Right ventricle myocardium superior (tissue), 1 donor: ENCODE measurements at places on chromosomes 11 and 22.

GRCh38 chr11:126736682-126737572 is 263.6 kb downstream of the KIRREL3 start:
- DNase-seq: no peak

- peak; percentile 27 for DNase-seq
Observed at GRCh38 chr11:75797116-75797515, 17.9 kb upstream of the UVRAG start.

- DNase-seq: no peak
Observed at GRCh38 chr22:19571995-19572394, 47.8 kb upstream of the CLDN5 start.

DNA sequence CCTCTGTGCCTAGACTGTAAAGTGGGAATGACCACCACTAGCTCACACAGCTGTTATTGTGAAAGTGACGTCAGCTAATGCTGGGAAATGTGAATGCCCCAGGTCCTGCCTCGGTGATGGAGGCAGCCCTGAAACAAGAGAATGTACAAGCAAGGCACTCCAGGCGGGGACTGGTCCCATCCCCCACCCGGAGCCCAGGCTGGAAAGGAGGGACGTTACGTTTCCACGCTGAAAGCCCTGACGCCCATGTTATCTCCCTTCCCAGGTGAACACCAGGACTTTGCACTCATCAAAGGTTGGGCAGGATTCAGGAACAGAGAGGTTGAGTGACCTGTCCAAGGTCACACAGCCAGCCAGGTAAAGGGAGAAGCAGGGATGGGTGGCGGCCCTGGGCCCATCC is 784 bp downstream of the SULT4A1 start:
- DNase-seq: no peak

DNA sequence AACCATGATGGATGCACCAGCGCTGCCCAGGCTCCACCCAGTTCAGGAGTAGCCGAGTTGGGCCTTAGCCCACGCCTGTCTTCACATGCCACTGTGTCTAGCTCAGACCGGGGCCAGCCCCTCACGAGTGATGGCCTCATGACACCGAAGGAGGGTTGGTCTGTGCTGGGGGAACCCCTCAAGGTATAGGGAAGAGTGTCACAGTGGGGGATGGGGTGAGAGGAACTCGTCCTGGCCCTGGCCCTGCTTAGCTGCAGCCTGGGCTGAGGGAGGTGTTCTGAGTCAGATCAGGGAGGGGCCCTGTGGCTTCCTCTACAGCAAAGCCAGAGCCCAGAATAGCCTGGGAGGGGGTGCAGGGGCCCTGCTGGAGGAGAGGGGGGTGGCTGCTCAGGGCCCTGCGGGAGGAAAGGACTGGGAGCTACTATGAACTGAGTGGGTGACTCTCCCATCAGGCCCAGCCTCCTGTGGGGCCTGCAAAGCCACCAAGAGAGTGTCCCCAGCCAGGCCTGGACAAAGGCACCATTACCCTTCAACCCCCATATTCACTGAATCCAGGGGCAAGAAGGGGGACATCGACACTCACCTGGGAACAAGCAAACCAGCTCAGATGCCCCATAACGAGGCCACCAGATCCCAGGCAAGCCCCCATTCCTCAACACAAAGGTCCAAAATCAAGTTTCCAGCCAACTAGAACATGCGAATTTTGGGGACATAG is 41.2 kb downstream of the IGLL5 start:
- no peak for DNase-seq

DNA sequence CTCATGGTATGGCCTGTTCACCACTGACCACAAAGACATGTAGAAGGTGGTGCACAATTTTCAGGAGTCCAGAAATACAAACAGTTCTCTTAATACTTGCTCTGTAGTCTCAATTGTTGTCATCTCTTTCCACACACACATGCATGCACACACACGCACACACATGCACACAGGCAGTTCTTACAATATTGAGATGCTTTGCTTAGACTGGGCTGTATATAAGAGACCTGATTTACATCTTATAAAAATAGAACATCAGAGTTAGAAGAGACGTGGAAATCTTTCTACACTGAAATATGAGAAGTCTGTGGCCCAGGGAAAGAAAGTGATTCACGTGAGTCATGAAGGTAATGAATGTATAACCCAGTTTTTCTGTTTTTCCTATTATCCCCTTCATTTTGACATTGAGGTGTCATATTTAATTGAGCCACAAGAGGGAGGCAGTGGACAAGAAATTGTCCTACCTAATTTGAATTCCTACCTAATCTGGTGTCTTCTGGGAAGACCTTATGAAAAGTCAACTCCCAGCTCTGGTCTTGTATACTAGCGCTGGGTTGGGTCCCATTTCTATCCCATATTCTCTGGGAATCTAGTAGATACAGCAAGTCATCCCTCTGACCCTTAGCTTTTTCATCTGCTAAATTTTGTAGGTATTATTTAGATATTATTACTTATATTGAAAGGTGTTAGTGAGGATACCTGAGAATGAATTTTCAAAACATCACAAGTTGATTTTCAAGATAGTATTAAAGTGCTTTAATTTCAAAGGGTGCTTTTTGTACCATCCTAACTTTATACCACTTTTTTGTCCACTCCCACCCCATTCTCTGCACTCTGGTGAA is 14.9 kb upstream of the MS4A4A start:
- no peak for DNase-seq

- no peak for DNase-seq
Observed at GRCh38 chr11:117960406-117960805, 25.8 kb upstream of the IL10RA start.

DNA sequence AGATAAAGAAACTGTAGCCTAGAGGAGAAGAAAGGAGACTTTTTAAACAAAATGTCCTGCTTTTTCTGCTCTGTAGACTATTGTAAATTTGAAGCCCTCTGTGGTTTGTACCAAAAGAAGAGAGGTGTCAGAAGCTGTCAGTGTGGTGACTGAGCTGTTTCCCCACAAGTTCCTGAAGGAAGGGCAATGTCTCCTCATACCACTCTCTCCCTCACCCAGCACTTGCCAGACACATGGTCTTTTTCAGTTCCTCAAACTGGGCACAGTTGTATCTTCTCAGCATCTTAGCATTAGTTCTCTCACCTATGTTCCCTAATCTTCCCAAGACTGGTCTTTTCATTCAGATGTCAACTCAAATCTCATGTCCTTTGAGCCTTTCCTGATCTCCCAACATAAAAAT is 4.3 kb downstream of the BCO2 start:
- no peak for DNase-seq

- DNase-seq: no peak
Observed at GRCh38 chr11:71991494-71991893, 7.2 kb upstream of the IL18BP start.

GRCh38 chr11:30025396-30026139 is 8.7 kb upstream of the KCNA4 start:
- no peak for DNase-seq

DNA sequence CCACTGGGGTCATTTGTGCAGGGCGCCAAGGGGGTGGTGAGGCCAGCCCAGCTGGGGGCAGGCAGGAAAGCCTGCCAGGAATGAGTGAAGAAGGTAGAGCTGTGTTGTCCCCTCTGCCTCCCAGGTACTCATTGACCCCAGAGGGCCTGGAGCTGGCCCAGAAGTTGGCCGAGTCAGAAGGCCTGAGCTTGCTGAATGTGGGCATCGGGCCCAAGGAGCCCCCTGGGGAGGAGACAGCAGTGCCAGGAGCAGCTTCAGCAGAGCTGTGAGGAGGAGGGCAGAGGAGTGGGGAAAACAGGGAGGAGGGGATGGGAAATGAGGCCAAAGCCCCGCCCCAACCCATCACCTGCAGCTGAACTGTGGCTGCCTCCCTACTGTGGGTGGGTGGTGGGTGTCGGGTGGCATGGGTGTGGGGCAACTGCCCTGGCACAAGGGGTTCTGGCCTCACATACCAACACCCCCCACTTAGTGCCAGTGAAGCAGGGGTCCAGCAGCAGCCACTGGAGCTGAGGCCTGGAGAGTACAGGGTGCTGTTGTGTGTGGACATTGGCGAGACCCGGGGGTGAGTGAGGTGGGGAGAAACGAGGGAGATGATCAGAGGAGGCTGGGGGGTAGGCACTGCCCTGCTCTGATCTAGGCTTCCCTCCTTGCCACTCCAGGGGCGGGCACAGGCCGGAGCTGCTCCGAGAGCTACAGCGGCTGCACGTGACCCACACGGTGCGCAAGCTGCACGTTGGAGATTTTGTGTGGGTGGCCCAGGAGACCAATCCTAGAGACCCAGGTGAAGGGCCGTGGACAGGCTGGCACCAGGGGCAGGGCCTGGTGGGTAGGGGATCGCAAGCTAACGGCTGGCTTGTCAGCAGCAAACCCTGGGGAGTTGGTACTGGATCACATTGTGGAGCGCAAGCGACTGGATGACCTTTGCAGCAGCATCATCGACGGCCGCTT is 3.0 kb downstream of the MUS81 start:
- DNase-seq: no peak
